EL (cell line): ENCODE measurements at places on chromosomes 4 and X.

DNA sequence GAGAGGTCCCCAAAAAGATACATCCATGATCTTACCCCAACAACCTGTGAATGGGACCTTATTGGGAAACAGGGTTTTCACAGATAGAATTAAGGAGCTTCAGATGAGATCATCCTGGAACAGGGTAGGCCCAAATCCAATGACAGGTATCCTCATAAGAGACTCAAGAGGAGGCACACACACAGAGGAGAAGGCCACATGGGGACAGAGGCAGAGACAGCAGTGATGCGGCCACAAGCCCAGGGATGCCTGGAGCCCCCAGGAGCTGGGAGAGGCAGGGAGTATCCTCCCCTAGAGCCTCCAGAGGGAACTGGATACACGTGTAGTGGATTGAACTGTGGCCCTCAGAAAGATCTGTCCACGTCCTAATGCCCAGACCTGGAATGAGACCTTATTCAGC is 82.3 kb downstream of the PRKX start:
- no peak for DNase-seq

- no peak for DNase-seq
Measured at GRCh38 chrX:123093792-123094191, 90.3 kb upstream of the GRIA3 start.

DNA sequence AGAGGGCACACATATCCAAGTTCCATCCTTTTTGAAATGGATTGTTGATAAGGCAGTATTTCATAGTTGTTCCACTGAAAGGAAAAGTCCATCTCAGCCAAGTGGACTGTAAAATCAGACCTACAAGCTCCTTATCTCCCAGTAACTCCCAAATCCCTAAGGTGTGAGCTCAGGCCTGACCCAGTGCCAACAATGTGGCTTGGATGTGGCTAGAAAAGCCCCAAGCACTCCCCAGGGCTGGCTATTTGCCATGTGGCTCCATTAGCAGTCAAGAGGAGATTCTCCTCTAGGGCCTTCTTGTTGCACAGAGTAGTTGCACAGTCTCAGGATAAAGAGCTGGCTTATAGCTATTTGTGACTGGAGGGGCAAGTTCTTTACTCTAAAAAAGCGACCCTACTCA is 25.0 kb upstream of the DGKK start:
- DNase-seq = no peak

DNA sequence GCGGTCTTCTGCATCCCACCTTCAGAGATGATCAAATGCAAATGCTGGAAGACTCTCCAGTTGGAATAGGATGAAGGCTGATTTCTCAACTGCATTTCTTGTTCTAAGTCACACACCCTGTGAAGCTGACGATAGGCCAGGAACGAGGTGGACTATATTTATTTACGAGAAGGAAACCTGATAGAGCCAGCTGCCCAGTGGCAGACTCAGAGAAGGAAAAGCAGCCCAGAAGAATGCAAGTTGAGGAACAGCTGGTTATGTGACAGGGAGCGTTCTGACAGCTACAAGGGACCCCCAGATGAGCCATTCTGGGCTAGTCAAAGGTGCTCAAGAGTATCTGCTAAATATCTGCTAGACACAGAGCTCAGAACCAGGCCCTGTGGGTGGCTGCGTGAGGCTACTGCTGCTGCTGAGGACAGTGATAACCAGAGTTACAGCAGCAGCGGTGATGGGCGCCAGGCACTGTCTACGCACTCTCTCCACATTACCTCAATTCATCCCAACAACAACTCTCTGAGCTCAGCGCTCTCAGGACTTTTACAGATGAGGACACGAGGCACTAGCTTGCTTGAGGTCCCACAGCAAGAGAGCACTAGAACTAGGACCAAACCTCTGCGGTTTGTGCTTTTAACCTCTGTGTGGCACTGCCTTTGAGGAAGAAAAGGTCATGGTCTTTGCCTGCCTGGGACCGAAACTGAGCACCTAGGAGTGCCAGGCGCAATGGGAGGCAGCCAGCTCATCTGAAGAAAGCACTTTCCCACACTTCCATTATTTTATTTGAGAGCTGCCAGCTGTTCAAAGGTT is 69.0 kb downstream of the GATB start:
- DNase-seq = no peak

DNA sequence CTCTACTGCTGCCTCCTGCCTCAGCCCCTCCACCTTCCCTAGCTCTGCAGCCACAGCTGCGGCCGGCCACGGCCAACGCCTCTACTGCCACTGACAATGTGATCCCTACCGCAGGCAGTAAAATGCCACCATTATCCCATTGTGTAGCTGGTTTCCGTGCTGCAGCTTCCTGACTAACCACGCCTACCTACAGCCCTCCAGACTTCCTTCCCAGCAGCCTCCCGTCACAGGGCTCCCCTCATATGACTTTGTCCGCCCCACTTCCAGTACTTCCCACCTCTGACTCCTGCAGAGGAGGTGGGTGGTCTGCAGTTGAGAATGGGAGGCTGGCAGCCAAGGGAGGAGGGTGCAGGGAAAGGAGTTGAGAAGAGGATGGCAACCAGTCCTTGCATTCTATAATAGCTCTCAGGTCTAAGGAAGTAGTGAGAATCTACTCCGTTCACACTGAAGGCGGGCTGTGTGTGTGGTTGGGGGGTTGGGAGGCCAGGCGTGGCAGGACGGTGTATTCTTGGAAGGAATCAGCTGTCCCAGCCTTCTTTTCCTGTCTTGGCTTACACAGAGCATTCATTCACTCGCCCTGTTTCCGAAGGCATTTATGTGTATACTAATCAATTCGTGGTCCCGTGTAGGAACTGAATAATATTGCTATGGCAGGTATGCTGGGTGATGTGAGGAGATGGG is 33.1 kb upstream of the USP51 start:
- DNase-seq = no peak

- DNase-seq = peak; percentile 77
Measured at GRCh38 chr4:54930226-54930625, 195.2 kb downstream of the KDR start.

DNA sequence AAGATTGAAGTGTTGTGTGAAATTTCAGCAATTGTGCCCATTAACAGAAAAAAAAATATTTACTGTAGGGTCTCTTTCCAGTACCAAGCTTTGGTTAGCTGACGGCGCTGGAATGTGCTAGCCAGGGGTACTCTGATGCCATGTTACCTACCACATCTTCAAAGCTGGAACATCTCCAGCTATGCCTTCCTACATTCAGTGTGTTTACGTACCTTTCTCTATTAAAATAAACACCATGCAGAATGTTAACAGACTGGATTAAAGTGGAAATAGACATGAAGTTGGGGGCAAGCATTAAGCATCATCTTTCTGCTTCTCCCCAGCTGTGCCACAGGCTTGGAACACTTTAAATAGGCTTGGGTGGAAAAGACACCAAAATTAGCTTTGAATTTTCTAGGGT is 65.9 kb downstream of the USP38 start:
- no peak for DNase-seq
